NCI-H446 (cell line): ENCODE measurements at places on chromosomes 2 and 18.

DNA sequence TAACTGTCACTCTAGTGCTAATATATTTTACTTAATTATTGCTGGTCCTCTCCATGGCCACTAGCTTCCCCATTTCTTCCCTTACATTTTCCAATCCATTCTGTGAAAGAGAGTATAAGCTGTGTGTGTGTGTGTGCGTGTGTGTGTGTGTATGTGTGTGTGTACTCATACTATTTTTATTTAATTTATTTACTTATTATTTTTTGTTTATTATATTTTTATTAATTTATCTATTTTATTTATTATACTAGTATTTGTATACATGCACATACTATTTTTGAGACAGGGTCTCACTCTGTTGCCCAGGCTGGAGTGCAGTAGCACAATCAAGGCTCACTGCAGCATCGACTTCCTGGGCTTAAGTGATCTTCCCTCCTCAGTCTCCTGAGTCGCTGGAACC, 59.6 kb downstream of the IKZF2 start:
- no peak for DNase-seq

DNA sequence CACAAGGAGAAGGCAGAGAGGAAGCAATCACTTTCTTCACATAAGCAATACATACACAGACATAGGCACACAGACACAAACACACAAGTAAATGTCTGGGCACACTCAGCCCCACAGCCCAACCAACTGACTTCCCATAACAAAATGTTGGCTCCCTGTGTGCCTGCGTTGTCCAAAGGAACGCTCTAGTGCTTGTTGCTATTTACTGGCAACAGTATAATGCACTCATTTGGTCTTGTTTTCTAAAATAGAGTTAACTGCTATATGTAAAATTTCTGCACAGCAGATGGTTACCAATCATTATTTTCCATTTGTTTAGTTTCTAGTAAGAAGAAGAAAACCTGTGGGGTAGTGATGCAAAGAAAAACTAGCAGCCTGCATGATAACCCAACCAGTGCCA, 16.5 kb downstream of the FIGN start:
- no peak for DNase-seq

- DNase-seq = no peak
Observed at GRCh38 chr2:218065239-218066006, 3.6 kb upstream of the RUFY4 start.

GRCh38 chr2:134800341-134800740, 38.1 kb upstream of the ACMSD start:
- no peak for DNase-seq

DNA sequence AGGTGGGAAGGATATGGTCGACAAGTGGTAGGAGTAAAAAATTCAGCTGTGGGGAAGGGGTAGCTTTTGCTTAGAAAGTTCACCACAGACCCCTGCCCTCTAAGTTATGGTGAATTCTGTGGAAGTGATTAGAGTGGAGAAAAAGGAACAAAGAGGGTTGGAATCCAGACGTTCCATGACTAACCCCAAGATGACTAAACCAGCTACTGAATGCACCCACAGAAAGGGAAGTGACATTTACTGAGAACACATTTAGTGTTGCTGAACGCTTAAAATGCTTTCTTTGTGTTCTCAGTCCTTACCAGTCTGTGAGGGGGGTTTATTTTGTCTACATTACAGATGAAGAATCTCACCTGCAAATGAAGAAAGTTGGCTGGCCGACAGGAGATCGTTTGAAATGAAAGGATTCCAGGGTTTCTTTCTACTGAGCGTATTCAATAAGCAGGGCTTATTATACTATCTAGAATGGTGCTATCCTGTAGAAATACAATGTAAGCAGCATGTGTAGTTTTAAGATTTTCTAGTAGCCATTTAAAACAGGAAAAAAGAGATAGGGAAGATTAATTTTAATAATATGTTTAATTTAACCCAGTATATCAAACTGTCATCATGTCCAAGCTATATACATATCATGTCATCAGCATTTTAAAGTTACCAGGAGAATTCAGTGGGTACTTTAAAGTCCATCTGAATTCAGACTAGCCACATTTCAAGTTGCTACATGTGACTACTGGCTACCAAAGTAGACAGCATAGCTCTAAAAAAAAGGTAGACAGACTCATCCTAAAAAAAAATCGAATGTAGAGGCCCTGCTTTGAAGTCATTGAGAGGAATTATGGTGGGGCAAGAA, 60.1 kb downstream of the LIMS1 start:
- no peak for DNase-seq

GRCh38 chr18:69691008-69691760, 256.5 kb downstream of the CD226 start:
- DNase-seq = no peak

DNA sequence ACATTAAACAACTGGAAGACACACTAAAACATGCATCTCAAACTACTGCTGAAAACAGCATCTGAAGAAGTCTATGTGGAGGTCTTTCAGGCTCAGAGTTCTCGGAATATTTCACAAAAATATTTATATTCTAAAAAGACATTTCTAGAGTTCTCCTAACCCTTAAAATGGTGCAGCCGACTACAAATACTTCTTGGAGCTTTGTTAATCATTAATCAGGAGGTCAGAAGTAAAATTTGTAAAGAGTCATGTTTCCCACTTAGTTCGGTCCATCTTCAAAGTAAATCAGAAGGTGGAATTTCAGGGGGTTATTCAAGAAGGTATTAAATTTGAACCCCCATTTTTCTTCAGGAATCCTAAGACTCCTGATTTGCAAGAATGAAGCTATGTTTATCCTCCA, 72.7 kb downstream of the FAM228A start:
- no peak for DNase-seq

DNA sequence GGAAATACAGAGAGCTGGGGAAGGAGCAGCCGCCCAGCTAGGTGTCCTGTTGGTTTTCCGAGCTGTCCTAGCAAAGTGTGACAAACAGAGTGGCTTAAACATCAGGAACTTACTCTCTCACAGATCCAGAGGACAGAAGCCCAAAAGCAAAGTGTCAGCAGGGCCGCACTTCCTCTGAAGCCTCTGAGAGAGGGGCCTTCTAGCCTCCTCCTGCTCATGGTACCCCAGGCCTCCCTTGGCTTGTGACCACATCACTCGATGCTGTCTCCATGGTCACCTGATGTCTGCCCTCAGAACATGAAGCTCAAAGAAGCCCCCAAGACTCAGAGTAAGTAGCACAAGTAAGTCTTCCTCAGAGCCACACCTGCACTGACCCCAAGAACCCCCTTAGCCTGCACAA, 650.5 kb upstream of the ID2 start:
- DNase-seq = no peak
